ENCODE measurements at places on chromosomes 1 and 21.

DNA sequence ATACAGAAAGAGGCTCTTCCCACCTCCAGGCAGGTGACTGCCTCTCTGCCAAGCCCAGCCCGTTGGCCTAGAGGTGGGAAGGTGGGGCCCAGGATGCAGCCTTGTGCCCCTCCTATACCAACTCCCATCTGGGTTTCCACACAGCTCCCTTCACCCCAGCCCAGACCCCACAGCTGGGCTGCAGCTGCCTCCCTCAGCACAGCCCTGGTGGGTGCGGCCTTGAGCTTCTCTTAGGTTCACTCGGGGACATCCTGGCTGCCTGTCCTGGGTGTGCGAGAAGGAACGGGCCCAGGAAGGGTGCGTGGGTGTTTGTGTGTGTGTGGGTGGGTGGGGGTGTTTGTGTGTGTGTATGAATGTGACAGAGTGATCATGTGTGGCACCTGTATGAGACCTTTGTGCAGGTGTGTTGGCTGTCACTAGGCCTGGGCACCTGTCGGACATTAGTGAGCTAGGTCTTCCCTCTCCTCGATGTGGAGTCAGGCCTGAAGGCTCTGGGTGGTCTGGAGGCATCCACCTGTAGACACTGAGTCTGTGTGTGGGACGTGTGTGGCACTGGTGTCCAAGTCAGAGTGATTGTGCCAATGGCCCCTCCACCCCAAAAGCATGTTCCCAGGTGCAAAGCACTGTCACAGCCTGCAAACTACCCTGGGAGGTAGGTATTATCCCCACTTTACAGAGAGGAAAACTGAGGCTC is 30.7 kb downstream of the FOXO6 start:
- peak; percentile 55 for DNase-seq

DNA sequence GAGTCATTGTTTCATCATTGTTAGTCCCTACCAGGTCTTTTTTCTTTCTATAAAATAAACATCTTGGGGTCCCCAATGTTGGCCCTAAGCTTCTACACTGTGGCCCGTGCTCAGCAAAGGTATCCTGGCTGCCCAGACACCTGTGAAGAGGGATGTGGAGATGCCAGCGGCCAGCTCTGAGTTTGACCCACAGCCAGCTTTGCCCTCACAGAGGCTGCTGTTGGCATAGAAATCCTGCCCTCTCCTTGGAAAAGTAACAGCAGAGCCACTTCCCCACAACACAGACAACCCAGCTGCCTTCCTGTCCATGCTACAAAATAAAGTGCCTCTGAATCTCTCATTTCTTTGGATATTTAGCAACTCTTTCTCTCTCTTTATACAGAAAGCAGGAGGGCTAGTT is 6.0 kb downstream of the TRIM62 start:
- DNase-seq, result no peak

- DNase-seq, result peak; percentile 82
Observed at GRCh38 chr1:84719543-84720217, 29.4 kb upstream of the SSX2IP start.

- DNase-seq, result no peak
Observed at GRCh38 chr1:152191260-152191659, 32.2 kb upstream of the RPTN start.

- DNase-seq, result no peak
Observed at GRCh38 chr1:160731990-160732389, 7.1 kb upstream of the SLAMF7 start.

DNA sequence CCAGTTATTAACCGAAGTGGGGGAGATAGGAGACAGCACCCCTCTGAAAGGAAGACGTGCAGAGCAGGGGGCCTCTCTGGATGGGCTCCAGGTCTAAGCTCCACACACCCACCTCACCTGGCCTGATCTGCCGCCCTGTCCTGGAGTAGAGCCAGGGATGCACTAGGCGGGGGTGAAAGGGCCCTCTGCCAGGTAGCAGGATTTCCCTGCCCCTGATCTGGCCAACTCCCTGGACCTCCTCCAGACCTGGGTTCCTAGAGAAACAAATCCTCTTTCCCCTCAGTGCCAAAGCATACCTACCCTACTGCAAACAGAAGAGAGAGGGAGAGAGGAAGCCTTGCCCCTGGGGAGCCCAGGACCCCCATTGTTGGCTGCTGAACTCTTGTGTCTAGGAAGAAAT is 2.0 kb downstream of the CRABP2 start:
- no peak for DNase-seq

DNA sequence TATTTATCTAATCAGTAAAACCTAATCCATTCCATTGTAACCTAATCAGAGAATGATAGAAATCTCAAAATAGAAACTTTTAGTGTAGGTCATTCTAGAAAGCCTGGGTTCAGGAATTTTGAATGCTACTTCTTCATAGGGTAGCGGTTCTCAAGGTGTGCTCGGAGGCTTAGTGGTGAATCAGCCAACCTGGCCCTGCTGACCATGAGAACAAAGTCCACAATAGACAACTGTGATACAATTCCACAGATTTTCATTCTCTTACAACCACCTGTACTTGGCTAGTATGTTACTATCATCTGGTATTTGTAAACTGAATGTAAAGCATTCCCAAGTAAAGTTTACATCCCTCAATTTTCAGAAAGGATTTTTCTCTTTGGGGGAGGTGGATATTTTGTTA is 7.5 kb upstream of the PUM1 start:
- no peak for DNase-seq

DNA sequence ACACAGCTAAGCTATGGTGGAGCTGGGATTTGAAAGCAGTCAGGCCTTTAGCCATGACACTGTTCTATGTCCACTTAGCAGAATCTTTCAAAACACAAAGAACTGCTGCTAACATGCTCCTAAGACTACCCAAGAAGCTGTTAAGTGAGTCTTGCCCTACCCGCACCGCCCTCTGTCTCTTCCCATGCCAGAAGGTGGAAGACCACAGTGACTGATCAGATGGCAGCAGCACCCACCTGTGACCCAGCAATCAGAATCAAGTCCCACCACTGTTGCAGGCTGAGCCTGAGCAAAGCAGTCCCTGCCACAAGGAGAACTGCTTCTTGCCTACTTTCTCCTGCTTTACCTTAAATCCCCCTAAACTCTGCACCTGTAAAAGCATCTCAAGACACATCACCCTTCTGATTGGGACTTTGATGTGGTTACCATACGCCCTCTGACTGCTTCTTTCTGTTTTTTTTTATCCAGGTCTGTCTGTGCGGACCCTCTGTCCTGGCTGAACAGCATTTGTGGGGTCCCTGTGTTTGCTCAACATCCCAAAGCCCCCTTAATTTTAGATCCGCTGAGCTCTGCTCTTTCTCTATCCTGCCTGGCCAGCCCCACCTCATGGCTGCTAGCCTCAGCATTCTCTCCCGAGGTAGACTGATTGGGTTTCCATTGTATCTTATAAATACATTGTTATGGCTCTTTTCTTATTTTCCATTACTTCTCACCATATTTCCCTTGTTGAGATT is 16.0 kb downstream of the IRF2BP2 start:
- DNase-seq, result no peak

DNA sequence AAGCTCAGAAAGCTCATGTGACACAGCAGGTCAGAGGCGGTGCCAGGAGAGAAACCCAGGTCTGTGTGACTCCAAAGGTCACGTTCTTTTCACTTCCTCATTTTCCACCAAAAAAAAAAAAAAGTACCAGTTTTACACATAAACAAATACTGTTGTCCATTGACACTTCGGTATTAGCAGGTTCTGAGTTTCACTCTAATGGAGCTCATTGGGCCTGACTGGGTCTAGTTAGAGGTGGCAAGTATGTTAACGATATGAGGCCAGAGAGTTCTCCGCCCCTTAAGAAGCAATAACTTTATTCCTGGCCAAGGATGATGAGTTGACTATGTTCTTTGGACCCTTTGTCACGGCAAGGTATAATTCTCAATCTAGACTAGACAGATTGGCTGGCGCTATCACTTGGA is 30.0 kb upstream of the SDE2 start:
- DNase-seq, result no peak

- no peak for DNase-seq
Observed at GRCh38 chr1:234307726-234308125, 65.5 kb upstream of the COA6 start.

- DNase-seq, result no peak
Observed at GRCh38 chr1:224542783-224543440, 73.2 kb upstream of the CNIH3 start.

DNA sequence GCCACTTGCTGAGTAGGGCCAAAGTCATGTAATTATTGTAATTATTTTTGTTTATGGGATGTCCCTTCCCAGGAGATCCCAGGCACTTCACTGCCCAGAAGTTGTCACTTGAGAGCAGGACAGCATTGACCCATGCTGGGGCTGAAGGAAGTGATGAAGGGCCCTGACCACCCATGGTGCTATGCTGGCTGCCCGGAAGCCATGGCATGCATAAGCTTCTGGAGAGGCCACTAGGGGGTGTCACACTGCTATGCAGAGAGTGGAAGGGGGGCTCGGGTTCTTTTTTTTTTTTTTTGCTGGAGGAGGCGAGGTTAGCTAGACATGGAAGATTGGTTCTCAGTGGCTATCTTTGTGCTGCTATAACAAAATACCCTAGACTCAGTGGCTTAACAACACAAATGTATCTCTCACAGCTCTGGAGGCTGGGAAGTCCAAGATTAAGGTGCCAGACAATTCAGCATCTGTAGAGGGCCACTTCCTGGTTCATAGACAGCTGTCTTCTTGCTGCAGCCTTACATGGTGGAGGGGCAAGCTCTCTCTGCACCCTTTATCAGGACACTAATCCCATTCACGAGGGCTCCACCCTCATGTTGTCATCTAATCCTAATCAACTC is 84.9 kb downstream of the CNIH3 start:
- no peak for DNase-seq

- no peak for DNase-seq
Observed at GRCh38 chr1:228860911-228861831, 125.9 kb downstream of the RHOU start.

GRCh38 chr21:14361958-14362357 is 21.0 kb downstream of the HSPA13 start:
- DNase-seq, result no peak

- no peak for DNase-seq
Observed at GRCh38 chr1:82783044-82783443, 982.3 kb downstream of the ADGRL2 start.

- no peak for DNase-seq
Observed at GRCh38 chr1:235960809-235961208, 94.1 kb upstream of the LYST start.

DNA sequence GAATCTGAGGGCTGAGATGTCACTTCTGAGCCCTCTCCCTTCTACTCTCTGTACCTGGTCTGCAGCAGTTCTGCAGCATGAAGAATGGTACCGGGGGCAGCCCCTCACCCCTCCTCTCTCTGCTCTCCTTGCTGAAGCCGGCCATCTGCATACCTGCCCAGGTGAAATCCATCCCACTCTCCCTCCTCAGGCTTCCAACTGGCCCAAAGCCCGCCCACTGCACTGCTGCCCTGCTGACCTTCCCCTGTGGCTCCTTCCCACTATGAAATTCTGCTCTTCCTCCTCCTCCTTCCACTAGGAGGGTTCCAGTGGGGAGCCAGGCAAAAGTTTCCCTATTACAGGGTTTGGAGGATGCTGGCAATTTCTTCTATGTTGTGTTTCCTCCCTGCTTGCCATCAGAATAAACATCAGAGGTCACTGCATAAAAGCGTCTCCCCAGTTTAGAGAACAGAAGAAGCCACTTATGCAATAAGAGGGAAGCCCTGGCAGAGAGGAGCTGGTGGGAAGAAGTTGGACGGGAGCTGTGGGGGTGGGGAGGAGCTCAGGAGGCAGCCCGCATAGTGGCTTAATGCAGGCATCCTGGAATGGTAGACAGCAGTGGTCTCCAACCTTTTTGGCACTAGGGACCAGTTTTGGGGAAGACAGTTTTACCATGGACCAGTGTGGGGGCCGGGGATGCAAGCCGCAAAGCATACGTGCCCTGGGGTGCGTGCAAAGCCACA is 30.3 kb downstream of the TMCO4 start:
- no peak for DNase-seq

- no peak for DNase-seq
Observed at GRCh38 chr1:182851825-182852224, 12.7 kb downstream of the DHX9 start.

GRCh38 chr21:38806153-38806941 is 618 bp downstream of the ETS2 start:
- no peak for DNase-seq

- no peak for DNase-seq
Observed at GRCh38 chr21:19842601-19843000, 1155.6 kb upstream of the NCAM2 start.

- no peak for DNase-seq
Observed at GRCh38 chr1:192654120-192654519, 18.2 kb downstream of the RGS13 start.

DNA sequence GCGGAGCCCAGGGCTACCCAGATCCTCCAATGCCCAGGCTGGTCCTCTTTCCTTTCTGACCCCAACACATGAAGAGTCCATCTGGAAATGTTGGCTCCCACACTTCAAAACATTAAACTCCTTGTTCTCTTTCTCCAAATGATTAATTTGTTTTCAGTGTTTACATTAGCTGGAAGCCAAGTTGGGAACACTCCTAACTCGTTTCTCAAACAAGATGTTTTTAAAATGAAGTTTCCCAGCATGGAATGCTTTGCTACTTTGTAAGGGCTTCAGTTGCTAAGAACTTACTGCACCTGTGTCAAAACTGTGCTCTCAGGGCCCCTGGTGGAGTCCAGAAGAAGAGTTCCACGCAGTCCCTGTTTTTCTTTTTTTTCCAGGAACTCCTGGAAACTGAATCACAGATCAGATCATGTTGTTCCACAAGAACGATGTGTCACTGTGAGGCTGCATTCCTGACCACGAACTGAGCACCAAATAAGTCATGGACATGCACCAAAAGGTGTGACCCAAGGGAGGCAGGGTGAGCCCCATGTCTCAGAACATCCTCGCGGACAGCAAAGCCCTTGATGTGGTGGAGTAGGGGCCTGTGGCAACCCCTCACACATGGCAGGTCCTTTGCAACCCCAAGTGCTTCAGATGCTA is 257.3 kb downstream of the KCNJ6 start:
- peak; percentile 58 for DNase-seq

DNA sequence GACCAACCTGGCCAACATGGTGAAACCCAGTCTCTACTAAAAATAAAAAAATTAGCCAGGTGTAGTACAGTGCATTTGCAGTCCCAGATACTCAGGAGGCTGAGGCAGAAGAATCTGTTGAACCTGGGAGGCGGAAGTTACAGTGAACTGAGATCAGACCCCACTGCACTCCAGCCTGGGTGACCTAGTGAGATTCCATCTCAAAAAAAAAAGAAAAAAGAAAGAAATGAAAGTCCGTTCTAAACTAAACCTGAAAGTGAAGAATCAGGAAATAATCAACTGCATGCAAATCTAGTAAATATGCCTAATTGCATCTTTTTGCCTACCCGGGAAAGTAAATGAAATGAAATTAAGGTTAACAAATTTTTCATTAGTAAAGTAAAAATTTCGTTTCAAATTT is 99.6 kb downstream of the ZZZ3 start:
- DNase-seq, result no peak

DNA sequence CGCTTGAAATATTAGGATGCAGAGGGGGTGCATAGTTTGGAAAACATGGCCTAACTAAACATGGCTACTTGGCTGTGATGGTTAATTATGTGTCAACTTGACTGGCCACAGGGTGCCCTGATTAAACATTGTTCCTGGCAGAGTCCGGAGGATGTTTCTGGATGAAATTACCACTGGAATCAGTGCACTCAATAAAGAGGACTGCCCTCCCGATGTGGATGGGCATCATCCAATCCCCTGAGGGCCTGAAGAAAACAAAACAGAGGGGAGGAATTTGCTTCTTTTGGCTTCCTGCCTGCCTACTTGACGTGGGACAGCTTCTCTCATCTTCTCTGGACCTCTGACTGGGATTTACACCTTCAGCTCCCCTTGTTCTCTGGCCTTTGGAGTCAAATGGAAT is 79.1 kb upstream of the KCNE2 start:
- no peak for DNase-seq
